Activated CD4-positive, alpha-beta T cell treated with anti-CD3 and anti-CD28 coated beads for 48 hours (primary cell): ENCODE measurements at places on chromosomes 7 and 10.

GRCh38 chr10:121183236-121183635 lies 332.1 kb downstream of the WDR11 start:
- no peak for DNase-seq

GRCh38 chr7:46754140-46754720 lies 827.7 kb downstream of the TNS3 start:
- no peak for DNase-seq

GRCh38 chr7:128121711-128122530 lies 90.7 kb upstream of the LRRC4 start:
- no peak for DNase-seq

GRCh38 chr10:22317771-22318565 lies 1.8 kb downstream of the COMMD3 start:
- no peak for DNase-seq

DNA sequence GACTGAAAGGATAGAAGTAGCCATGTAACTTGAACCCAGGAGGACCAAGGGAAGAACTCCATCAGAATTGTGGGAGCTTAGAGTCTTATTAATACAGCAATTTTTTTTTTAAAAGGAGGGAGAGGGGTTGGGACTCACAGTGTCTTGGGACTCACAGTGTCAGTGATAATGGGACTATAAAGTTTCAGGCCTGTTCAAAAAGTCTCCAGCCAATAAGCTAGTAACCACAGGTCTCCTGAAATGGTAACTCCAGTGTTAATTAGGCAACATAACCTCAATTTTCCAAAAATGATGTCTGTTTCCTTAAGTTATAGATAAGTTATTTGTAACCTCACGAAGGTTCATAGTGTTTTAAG lies 2.4 kb upstream of the HNRNPH3 start:
- no peak for DNase-seq

GRCh38 chr7:116540743-116541142 lies 15.9 kb downstream of the CAV1 start:
- no peak for DNase-seq

DNA sequence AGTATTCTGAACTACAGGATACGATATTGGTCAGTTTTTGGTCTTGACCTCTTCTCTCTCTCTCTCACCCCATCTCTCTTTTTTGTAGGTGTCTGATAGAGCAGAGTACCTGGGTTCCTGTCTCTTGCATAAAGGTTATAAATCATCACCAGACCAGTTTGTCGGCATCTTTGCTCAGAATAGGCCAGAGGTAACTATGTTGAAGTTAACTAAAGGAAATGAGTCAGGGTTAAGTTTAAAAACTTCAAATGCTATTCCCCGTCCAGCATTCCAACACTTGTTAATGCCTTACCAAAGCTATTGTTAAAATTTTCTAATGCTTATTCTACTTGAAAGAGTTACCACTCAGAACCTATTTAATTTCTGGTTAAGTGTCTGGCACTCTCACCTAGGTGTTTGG lies 30.7 kb downstream of the ACSL5 start:
- DNase-seq: no peak

- DNase-seq: no peak
Measured at GRCh38 chr7:91019686-91020385, 244.4 kb upstream of the FZD1 start.

GRCh38 chr10:73956476-73957359 lies 41.2 kb upstream of the VCL start:
- DNase-seq: peak; percentile 31

DNA sequence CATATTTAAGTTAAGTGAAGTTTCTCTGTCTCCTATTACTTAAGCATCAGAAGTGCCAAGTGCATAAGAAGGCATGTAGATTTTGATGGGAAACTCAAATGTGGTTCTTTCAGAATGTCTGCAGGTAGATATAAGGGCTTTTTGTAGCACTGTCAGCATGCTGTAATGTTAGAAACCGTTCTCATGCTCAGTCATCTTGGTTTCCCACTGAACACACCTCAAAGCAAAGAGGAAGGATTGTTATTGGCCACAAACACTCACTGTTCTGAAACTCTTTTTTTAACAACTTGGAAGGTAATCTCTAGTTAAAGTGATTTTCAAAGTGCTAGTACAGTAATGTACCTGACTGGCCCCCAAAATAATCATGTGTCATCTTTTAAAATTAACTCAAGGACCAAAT lies 126.0 kb downstream of the AASS start:
- DNase-seq: no peak

DNA sequence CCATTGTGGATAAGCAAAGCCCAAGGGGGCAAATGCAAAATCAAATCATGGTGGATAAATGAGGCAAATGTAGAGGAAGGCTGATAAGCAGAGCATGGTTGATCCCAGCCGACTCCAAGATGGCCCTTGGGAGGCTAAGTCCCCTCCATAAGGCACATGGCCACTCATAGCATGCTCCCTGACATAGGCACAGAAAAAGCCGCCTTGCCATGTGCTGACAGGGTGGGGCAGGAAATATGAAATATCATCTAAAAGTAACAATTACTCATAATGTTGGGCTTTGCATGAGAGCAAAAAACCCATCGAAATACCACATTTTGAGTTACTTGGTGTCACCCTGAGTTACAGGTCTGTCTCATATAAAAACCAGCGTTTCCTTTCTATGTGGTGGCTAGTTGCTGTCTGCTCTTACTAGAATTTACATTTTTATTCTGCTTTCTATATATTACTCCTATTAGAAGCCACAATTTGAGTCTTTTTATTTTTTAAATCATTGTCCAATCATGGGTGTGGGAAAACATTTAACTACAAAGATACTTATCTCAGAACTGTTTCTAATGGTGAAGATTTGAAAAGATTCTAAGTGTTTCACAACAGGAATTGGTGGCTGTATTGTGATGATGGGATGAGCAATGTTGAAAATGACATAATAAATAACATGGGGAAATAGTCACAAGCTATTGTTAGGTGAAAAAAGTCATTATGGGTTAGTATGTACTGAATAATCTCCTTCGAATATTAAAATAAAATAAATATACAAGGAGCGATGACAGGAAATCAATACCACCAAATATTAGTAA lies 102.7 kb downstream of the CUBN start:
- peak; percentile 82 for DNase-seq

DNA sequence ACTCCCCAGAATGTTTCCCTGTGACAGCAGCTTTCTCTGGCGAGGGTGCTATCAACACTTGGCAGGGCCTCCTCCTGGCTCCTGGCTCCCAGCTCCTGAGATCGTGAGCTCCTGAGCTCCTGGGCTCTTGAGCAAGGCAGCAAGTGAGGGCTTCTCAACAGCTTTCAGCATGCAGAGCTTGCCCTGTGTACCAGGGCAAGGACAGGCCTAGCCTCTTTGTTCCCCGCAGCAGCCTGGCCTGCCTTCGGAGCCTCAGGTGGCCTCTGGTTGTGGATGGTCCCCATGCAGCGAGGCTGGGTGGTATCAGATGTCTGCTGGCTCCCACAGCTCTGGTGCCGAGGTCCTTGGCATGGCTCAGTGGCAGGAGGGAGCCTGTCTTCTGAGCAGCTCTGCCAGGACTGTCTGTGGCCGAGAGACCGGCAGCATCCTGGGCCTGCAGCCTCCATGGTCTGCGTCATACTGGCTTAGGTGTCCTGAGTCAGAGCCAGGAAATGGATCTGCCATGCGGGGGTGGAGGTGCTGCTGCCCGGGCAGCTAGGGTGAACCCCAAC lies 44.2 kb downstream of the ZMIZ1 start:
- no peak for DNase-seq
